ENCODE measurements at places on chromosomes 4 and X.

GRCh38 chrX:46704767-46705386 lies 54.0 kb downstream of the SLC9A7 start:
- DNase-seq = no peak

DNA sequence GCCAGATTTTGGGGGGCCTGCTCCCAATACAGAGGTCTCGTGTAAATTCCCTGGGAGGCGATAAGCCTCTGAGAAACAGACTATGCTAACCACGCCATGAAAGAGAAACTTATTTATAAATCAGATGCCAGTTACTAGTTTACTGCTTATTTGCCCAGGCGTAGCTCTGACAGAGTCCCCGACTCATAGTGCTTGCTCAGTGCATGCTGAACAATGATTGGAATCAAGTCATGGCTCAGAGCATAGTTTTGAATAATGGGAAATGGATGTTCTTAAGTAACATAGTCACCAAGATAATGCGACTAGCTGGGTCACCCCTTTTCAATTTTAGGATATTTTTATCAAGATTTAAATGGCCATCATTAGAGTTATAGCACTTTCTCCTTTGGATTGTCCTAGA lies 39.9 kb downstream of the HTT start:
- no peak for DNase-seq

- DNase-seq = no peak
Measured at GRCh38 chrX:74449322-74449936, 28.1 kb downstream of the SLC16A2 start.

GRCh38 chr4:3765271-3766035 lies 732 bp upstream of the ADRA2C start:
- DNase-seq = no peak

- DNase-seq = no peak
Measured at GRCh38 chr4:151804821-151805220, 44.0 kb upstream of the GATB start.

DNA sequence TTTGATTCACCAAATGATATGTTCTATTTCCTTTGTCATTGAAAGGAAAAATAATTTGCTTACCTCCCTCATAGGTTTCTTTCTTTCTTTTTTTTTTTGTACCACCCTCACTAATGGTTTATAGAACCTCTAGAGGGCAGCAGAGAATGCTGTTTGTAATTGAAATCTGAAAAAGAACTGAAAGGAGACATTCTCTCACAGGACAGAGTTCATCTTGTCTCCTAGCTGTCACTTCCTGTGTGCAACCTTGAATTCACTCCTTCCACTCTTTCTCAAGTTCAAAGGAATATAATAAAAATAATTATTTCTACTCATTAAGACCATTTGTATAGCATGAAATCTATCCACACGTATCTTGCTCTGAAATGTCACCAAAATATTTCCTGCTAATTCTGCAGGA lies 51.0 kb downstream of the GUCY1B1 start:
- no peak for DNase-seq

DNA sequence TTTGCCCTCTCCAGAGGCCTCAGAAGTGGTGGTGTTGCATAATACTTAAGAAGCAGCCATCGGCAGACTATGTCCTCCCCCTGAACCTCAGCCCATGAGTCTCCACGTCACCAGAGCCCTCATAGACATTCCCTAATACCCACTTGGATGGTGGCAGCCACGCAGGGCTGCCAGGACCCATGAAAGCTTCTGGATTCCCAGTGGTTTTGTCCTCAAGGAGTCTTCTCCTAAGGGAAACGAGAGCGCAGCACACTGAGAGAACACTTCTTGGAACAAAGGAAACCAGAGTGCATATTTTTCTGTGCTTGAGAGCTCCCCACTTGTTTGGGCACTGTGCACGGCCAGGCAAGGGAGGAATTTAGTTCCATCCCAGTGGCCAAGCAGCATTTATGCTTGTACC lies 204.1 kb upstream of the DMD start:
- no peak for DNase-seq

GRCh38 chr4:140149846-140150635 lies 3.9 kb downstream of the MAML3 start:
- DNase-seq = no peak

- no peak for DNase-seq
Measured at GRCh38 chr4:99645638-99646037, 12.0 kb downstream of the C4orf54 start.

GRCh38 chr4:6959261-6959660 lies 49.6 kb downstream of the TBC1D14 start:
- no peak for DNase-seq

- peak; percentile 27 for DNase-seq
Measured at GRCh38 chrX:641671-642435, 11.3 kb downstream of the SHOX start.

DNA sequence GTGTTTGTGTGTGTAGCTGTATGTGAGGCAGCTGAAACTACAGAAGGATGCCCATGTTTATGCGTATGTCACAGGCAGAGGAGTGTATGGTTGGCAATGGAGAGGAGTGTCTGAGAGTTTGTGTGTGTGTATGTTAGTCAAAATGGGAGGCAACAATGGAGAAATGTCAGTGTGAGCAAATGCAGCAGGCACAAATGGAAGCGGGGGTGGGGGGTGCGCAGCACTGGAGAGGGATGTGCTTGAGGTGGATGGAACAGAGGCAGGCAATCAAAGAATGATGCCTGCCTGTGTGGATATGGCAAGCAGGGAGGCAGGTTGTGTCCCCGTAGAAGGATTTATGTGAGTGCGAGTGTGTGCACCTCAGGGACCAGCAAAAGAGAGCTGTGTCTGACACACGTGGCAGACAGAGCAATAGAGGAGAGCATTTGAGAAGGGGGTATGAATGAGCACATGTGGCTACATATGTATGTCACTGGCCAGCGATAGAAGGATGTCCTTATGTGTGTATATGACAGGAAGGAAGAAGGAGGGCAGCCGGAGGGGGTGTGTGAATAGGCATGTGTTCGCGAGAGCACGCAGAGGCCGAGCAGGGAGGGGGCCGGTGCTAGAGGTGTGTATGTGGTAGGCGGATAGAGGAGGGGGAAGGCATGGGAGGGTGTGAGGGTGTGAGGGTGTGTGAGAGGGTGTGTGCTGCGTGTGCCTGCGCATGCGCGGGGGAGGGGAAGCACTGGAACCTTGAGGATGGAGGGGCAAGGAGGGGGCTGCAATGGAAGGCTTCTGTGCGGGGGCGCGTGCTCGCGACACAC lies 1.1 kb downstream of the PJA1 start:
- peak; percentile 67 for DNase-seq

- DNase-seq = no peak
Measured at GRCh38 chr4:10530137-10530786, 73.0 kb upstream of the ZNF518B start.

DNA sequence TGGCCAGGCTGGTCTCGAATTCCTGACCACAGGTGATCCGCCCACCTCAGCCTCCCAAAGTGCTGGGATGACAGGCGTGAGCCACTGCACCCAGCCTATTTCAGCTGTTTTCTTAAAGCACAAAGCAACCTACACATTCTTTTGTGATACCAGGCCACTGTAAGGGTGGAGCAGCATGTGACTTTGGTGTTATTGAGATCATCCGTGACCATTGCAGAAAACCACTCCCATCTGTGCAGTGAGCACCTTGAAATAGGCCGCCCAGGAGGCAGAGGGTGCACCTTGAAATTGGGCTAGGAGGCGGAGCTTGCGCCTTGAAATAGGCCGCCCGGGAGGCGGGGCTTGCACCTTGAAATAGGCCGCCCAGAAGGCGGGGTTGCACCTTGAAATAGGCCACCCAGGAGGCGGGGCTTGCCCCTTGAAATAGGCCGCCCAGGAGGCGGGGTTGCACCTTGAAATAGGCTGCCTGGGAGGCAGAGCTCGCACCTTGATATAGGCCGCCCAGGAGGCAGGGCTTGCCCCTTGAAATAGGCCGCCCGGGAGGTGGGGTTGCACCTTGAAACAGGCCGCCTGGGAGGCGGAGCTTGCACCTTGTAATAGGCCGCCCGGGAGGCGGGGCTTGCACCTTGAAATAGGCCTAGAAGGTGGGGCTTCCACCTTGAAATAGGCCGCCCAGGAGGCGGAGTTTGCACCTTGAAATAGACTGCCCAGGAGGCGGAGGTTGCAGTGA lies 9.0 kb upstream of the SLC25A6 start:
- DNase-seq = no peak

- no peak for DNase-seq
Measured at GRCh38 chrX:24229976-24230375, 80.4 kb downstream of the ZFX start.

DNA sequence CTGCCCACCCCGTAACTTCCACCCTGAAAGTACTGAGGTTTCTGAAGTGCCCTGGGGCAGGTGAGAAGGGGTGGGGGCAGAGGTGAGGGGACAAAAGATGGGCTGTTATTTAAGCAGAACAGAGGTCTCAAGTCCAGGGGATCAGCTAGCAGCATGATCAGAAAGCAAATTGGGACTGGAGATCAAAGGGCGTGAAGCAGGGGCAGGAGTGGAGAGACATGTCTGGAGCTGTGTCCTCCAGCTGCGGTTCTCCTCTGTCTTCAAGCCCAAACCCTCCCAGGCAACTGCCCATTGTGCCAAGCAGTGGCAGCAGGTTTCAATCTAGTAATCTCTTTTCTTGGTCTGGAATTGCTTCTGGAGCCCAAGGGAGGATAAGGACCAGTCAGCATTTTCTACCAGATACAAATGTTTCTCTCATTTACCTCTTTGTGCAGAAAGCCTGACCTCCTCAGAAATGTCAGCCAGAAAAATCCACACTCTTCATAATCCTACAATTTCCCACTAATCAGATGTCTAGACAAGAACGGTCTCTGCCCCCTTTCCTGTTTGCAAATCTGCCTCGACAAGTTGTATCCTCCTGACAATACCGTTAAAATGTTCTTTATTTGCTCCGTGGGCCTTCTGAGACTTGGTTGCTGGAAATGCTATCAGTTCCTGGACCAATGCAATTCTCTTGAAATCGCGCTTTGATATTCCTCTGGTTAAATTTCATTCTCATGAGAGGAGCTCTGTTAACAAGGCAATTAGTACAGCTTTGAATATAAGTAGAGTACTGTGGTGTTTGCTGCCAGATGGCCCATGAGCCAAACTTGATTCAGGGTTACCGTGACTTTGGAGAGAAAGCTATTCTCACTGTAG lies 23.2 kb upstream of the RASL11B start:
- peak; percentile 30 for DNase-seq

- no peak for DNase-seq
Measured at GRCh38 chrX:9700555-9700954, 65.1 kb downstream of the GPR143 start.

Data from left hindlimb (tissue), 1 donor.